ENCODE measurements at places on chromosomes 2 and 18.

DNA sequence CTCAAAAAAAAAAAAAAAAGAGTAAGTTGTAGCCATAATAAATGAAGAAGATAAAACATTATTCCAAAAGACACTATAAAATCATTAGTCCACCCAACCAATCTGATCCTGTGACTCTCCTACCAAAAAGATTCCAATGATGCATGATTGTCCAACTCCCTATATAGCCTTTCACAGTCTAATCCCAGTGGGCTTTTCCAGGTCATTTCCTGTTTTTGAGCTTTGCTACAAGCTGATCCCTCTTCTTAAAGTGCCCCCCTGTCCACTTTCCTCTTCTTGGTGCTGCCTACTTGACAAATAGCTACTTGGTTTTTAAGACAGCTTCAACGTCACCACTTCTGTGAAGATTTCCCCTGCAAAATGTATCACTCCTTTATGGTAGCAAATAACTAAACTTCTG, 88.4 kb downstream of the SEMA4F start:
- no peak for DNase-seq

GRCh38 chr2:170815746-170816503, 762 bp upstream of the GAD1 start:
- DNase-seq, result peak; percentile 79

DNA sequence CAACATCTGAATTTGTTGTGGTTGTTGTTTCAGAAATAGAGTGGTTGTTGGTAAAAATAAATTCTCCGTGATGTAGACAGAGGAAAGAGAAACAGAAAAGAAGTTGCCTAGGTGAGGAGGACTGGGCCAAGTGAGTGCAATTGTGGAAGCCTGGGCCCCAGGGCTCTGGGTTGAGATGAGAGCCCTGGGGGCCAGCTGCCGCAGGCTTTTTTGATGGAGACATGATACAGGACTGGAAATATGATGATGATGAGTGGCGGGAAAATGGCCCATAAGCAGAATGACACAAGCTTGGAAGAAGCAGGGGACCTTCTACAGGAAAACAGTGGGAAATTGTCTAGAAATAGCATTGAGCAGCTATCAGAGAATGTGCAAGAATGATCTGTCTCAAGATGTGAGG, 181.8 kb downstream of the TDRD15 start:
- DNase-seq, result no peak

DNA sequence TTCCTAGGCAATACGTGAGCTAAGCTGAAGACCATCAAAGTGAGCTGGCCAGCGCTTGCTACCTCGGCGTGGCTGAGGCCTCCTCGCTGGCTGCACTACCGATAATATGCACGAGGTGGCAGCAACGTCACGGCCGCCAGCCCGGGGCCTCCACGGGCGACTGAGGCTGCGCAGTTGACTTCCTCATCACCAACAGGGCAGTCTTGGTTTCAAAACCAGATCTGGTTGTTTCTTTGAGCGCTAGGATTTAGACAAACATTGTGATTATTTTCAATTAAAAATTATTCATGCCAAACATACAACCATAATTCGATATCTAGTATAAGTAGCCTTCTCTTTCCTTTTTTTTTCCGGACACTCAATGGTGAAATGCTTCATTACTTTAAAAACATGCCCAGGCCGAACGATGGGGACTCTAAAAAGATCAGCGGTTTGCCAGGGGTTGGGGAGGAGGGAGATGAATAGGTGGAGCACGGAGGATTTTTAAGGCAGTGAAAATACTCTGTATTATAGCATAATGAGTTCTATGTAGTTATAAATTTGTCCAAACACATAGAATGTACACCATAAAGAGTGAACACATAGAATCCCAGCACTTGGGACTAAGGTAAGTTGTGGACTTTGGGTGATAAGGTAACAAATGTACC, 52.0 kb downstream of the CYBRD1 start:
- DNase-seq, result no peak

- DNase-seq, result no peak
Measured at GRCh38 chr2:59237311-59237710, 996.2 kb upstream of the FANCL start.

Data from NCI-H526 treated with DMSO at 0.1 percent for 48 hours (cell line).